GM04504 (cell line): ENCODE measurements at places on chromosomes 1 and 21.

GRCh38 chr1:15218287-15219279 lies 28.4 kb upstream of the FHAD1 start:
- DNase-seq = no peak

- DNase-seq = no peak
Observed at GRCh38 chr1:36523850-36524249, 41.1 kb upstream of the CSF3R start.

GRCh38 chr1:235272851-235273250 lies 55.1 kb downstream of the ARID4B start:
- no peak for DNase-seq

DNA sequence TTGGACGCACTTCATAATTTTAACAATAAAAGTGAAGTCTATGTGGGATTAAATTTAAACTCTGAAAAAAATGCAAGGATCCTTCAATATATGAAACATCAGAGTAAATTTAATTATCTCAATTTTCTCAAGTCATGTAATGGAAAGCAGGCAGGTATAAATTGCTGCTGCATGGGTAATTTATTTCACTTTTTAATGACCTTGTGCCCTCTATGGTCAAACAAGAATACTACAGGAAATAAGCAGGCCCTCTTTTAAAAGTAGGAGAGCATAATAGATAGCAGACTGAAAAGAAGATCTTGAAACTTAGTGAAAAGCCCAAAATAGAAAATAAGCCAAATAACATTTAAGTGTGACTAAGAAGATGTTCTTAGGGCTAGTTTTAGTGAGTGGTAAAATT lies 22.9 kb downstream of the BCAS2 start:
- no peak for DNase-seq

- no peak for DNase-seq
Observed at GRCh38 chr1:31725777-31726535, 22.1 kb upstream of the COL16A1 start.

DNA sequence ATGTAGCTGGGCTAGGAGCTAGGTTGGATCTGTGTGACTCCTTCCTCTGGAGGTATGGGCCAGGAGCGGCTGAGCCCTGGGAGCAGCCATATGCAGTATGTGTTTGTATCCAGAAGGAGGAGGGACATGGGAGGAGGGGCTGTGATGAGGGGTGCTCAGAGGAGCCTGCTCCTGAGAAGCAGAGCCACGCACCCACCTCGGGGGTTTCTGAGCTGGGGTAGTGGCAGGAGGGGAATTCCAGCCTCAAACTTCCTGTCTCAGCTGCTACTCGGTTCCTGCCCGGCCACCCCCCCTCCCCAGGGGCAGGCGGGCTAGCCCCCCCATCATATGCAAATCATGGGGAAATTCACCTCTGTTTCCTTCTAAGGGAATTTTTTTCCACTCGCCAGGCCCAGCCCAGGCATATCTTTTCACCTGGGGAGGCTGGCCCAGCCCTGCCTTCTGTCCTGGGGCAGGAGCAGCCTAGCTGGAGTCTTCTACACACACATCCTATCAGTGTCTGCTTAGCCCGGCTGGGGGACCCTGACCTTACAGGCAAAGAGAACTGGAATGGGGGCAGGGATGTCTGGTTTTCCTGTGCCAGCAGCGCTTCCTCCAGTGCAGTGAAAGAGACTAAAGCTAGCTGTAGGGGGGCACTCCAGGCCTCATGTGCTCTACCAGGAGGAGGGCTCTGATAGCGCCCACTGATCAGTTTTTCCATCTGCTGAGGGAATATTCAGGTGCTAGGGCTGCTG lies 3.0 kb downstream of the ZC3H12A start:
- DNase-seq = no peak

GRCh38 chr1:7128293-7128692 lies 343.0 kb downstream of the CAMTA1 start:
- DNase-seq = no peak

DNA sequence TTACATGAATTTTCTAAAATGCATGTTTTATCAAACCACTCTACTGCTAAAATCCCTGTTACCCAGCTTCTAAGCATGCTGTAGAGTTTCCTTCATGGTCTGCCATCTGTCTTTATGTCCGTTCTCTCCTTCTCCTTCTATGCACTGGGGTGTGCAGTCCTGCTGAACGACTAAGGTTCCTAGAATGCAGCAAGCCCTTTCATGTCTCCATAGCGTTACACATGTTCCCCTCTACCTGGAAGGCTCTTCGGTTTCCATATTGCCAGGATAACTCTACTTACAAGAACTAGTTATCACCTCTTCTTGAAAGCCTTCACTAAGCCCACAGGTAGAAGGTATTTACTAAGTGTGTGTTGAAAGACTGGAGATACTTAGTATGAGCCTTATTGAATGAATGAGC lies 22.2 kb downstream of the DNM3 start:
- no peak for DNase-seq

DNA sequence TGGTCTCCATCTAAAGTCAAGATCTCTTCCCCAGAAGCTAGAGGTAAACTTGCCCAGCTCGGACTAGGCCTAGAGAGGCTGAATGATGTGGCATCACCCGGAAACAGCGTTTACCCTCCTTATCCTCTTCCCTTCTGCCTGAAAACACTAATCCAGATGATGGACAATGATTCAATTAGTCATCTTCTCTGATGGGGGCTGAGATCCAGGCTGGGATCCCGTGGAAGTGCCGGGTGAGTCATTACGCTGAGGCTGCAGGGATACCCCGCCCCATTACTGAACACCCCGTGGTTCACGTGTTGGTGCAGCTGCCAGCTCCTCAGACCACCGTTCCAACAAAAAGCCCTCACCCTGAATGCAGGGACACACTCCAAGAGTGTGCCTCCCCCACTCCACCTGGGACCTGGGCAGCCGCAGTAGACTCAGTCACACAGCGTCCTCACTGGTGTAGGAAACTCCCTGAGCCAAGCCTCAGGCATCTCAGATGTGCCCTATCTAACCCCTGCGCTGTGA lies 2.0 kb downstream of the S100A6 start:
- peak; percentile 87 for DNase-seq

DNA sequence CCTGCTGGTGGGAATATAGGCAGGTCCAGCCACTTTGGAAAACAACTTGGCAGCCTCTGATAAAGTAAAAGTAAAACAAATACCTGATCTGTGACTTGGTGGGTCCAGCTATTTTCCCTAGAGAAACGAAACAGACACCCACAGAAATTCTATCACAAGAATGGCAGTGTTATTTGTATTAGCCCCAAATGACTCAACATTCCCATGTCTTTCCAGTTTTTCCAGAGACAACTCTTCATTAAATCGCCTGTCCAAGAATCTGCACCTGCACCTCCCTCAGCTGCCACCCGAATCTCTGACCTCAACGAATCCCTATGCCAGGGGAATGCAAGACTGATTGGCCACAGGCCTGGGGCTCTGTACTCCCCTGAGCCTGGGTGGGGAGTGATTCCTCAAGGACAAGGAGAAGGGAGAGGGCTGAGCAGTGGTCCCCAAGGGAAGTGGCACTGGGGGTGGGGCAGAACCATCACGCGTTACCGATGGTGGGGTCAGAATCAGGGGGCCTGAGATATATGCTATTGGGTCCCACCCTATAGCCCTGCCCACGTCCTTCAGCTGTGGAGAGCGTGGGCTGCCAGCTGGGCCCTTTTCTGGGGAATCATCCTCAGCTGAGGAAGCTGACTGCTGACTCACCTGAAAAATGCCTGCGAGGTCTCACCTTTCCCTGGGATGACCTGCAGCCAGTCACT lies 553.0 kb downstream of the PTPRU start:
- no peak for DNase-seq

DNA sequence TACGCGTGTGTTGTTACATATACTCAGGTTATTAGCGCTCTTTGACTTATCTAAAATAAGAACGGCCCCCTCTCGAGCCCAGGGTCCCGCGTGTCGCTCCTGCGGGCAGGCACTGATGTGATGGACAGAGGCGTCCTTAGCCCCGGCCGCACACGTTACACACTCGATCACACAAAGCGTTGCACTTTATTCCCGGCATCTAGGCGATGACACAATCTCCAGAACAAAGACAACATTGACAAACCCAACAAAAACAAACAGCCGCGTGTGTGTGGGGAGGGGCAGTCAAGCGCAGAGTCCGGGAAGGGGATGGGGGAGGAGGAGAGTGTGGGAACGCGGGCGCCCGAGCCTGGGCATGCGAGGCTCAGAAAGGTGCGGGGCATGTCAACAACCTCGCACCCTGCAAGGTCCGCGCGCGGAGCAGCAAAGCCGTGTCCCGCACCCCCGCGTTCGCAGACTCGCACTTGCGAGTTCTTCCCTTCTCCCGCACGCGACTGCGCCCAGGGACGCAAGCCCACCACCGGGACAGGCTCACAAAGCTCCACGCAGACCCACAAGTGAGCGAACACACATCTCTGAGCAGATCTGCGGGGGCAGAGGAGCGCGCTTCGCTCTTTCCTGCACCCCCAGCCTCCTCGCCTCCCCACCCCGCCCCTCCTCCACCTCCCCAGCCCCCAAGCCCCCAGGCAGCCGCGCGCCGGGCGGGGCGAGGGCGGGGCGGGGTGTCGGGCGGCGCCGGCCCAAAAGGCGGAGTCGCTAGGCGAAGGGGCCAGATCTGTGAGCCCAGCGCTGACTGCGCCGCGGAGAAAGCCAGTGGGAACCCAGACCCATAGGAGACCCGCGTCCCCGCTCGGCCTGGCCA lies at the start of gene EFNA1:
Gene EFNA1, plus strand, starts transcription at position 772 of the 862 bp plus-strand sequence. CDS start 102 bp downstream, outside the sequence.
- DNase-seq = no peak

GRCh38 chr1:172276120-172276818 lies 144.2 kb upstream of the C1orf105 start:
- DNase-seq = no peak

- DNase-seq = no peak
Observed at GRCh38 chr21:40165773-40166070, 298.5 kb downstream of the PCP4 start.

- DNase-seq = no peak
Observed at GRCh38 chr1:214335567-214335966, 54.6 kb downstream of the SMYD2 start.

DNA sequence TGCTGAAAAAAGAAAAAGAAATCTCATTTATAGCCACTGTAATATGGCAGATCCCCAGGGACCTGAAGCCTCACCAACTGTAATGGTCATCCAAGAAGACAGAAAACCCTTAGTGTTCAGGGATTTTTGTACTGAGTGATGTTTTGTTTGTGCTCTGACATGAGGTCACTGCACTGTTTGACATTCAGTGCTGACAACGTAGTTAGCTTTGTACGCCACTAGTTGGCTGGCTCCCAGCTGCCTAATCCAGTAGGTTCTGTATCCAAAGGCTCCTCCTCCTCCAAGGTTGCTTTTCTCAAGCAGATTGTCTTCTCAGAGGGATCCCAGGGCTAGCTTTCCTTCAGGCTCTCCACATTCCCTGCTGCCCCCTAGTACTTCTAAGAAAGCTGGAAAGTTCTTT lies 9.5 kb upstream of the YRDC start:
- DNase-seq = no peak

GRCh38 chr1:65459397-65459768 lies 38.9 kb downstream of the LEPR start:
- DNase-seq = no peak

GRCh38 chr1:59504276-59504675 lies 207.4 kb downstream of the FGGY start:
- no peak for DNase-seq

DNA sequence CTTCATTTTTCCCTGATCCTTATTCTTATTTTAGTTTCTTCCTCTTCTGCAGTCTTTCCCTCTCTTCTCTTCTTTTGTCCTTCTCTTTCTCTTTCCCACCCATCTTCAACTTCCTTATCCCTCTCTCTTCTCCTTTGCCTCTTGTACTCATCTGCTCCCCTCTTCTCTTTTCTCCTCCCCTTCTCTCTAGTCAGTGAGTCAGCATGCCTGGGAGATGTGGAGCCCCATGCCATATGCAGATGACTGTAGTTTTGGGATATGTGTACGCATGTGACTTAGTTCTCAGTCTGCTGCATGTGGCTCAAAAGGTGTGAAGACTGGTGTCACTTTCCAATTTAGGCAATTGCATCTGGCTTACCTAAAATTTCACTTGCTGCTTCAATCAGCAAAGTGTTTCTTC lies 10.4 kb downstream of the DNAJC6 start:
- DNase-seq = no peak

GRCh38 chr1:54371038-54371941 lies 34.9 kb downstream of the SSBP3 start:
- DNase-seq = no peak

GRCh38 chr21:28393279-28393678 lies 599.4 kb downstream of the LTN1 start:
- DNase-seq = no peak

- peak; percentile 73 for DNase-seq
Observed at GRCh38 chr21:39103689-39104088, 79.6 kb downstream of the PSMG1 start.

- DNase-seq = no peak
Observed at GRCh38 chr1:203638950-203639349, 12.3 kb downstream of the ATP2B4 start.

DNA sequence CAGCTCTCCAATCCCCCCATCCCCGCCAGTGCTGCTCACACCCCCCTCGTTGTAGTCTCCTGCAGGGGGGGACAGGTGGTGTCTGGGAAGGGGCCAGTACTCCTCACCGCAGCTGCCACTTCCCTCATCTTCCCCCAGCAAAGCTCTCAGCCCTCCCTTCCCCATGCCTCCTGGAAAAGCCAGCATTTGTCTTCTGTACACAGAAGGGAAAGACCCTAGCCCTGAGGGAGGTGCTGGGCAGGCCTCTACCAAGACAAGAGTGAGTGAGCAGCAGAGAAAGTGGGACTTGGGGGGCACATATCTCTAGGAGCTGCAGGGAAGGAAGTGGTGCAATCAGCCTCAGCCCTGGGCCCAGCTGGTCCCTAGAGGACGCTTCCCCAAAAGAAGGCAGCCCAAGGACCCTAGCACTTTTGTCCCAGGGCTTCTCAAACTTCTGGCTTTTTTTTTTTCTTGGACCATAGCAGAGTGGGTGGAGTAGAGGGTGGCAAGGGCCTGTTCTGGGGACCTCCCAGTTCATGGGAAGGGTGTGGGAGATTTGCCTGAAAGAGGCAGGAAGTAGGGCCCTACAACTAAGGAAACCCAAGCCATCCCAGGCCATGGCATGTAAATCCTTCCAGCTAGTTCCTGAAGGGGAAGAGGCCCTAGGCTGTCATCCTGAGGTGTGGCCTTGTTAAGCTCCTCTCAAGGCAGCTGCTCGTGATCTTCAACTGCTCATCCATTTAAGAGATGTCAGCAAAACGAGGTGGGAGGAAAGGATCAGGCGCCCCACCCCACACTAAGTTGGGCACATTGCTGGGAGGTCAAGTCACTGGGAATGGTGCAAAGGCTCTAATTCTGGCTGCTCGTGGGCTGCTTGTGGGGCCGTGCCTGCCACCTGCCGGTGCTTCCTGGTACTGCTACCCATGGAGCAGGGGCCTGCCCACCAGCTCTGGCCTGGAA lies 12.6 kb downstream of the ZC3H12A start:
- DNase-seq = no peak

DNA sequence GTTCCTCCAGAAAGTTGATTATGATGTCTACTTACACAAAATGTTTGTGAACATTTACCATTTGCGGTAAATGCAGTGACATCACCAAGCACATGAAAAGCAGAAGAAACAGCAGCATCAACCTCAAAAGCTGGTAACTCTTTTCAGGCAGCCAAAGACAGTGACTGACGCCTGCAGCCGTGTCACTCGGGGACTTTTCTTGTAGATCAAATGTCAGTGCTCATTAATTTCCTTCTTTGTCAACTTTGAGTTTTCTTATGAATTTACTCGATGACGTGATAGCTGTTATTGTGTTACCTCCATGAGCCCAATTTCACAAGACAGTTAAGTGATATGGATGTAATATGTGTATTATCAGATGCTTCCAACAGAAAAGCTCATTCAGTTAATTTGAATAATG lies 92.5 kb downstream of the RIPK4 start:
- DNase-seq = no peak

- no peak for DNase-seq
Observed at GRCh38 chr1:54314696-54315095, 91.5 kb downstream of the SSBP3 start.

- DNase-seq = no peak
Observed at GRCh38 chr1:43247256-43247921, 22.4 kb upstream of the TMEM125 start.
